ENCODE measurements at places on chromosomes 4 and X.

- no peak for DNase-seq
Measured at GRCh38 chr4:115287426-115287825, 174.0 kb upstream of the NDST4 start.

- no peak for DNase-seq
Measured at GRCh38 chr4:150722908-150723362, 141.0 kb downstream of the MAB21L2 start.

DNA sequence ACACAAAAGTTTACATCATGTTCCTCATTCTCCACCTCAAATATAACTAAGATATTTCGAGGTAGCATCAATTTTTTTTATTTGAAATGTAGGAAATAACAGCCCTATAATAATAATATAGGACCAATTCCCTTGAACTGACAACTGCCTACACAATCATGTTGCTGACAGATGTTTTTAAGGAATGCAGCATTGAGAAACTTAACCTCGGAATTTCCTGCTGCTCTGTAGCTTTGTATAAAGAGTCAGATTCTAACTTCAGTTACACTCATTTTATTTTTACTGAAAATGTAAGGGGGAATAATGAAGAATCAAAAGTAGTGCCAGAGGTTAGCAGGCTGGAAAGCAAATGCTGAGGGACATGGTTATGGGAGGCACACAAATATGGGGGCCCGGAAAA lies 235.8 kb downstream of the RBMX2 start:
- DNase-seq: no peak

DNA sequence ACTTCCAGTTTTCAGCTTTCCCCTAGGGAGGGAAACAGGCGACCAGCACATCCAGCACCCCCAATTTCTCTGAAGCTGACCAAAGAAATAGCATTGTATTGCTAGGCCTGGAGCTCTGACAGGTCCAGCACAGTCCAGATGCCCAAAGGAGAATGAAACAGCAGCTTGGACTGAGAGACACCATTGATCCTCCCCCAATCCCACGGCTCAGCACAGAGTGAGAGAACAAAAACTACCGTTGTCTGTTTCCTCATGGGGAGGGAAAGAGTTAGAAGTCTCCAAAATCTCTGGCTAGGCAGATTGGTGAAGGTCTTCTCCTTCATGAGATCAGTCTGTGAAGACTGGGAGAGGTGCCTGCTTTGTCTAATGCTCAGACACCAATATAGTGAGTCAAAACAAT lies 8.6 kb downstream of the TCEAL7 start:
- no peak for DNase-seq

GRCh38 chrX:1418901-1419544 lies 27.1 kb upstream of the SLC25A6 start:
- DNase-seq: no peak

GRCh38 chrX:53445977-53446376 lies 11.8 kb upstream of the HSD17B10 start:
- DNase-seq: peak; percentile 37

Measured in NCI-H1694 treated with DMSO at 0.1 percent for 48 hours (cell line).